ENCODE measurements at places on chromosomes 5 and 9. TPM values are rescaled to one million over a fixed set of nuclear protein-coding genes. Genes with fewer than 3 reads are reported as not detected.

DNA sequence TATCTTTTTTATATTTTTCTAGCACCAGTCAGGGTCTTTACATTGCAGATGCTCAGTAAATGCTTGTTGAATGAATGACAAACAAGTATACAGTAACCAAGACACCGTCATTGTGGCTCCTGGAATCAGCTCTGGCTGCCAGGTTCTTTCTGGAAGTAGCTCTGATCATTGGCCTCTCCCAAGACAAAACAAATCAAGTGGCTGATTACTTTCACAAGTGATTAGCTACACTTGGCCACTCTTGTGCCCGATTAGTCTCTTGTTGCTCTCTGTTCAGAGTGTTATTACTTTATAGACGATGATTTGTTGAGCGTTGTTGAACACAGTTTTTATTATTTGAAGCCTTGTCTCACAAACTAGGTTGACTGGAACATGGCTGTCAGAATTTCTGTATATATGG, 119.6 kb upstream of the TLX3 start:
- H3K27ac ChIP-seq: no peak overlapping the region
- no peak overlapping the region for H3K4me3 ChIP-seq
- H3K4me1 ChIP-seq: no peaks in the 10 kb centered on the region
- no peaks in the 10 kb centered on the region for H3K27me3 ChIP-seq

APBA1 gene
- 4.2 TPM for total RNA-seq

SPOCK1 gene
- 55.3 TPM for total RNA-seq

- H3K36me3 ChIP-seq: no peaks in the 10 kb centered on the region
- H3K27me3 ChIP-seq: no peaks in the 10 kb centered on the region
- DNase-seq: peak; percentile 87
- H3K4me3 ChIP-seq: no peak overlapping the region
Measured at GRCh38 chr5:79850316-79850822, 140.7 kb downstream of the MTX3 start.

DNA sequence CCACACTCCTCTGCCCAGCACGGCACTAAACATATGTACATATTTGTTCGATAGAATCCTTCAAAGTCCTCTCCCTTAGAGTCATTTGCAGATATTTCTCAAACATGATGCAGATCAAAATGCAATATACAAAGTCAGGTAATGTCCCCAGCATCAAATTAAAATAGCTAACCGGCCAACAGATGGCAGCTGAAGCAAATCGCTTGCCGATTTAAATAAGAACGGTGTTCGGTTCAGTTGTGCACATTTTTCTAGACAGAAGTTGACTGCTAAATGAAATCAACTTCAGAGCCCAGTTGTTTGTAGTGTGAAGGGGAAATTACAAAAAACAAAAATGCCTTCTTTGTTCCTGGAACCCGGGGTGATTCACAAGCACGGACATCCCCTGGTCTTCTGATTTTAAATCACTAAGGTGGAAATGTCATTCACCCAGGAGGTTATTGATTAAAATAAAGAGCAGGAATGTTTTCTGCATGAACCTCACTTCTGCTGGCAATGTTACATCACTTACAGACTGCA, 219.2 kb downstream of the EBF1 start:
- H3K27me3 ChIP-seq: no peaks in the 10 kb centered on the region
- H3K4me1 ChIP-seq: peaks cover 14% of the 10 kb centered on the region
- H3K27ac ChIP-seq: no peak overlapping the region
- DNase-seq: no peak

- H3K27ac ChIP-seq: no peak overlapping the region
- no peaks in the 10 kb centered on the region for H3K27me3 ChIP-seq
- no peaks in the 10 kb centered on the region for H3K4me1 ChIP-seq
Measured at GRCh38 chr5:14038341-14038959, 94.0 kb upstream of the DNAH5 start.

DNA sequence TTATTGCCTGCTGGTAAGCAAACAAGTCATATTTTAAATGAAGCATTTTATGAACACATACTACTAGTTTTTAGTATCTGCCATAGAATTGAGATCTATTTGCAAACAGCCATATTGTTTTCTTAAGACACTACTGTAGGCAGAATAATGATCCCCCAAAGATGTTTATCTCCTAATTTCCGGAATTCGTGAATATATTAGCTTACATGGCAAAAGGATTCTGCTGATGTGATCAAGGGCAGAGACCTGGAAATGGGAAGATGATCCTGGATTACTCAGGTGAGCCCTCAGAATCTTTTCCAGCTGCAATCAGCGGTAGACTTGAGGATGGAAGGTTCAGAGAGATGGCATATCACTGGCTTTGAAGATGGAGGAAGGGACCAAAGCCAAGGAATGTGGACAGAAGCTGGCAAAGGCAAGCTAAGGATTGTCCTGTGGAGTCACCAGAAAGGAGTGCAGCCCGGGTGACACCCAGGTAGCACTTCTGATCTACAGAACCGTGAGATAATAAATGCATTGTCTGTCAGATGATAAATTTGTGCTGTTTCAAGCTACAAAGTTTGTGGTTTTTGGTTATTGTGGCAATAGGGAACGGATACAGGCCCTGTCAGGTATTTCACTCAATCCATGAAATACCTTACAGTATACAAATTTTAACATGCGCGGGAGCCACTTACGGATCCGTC, 1.0 kb upstream of the ERCC6L2 start:
- H3K36me3 ChIP-seq: no peaks in the 10 kb centered on the region
- H3K4me1 ChIP-seq: no peaks in the 10 kb centered on the region
- DNase-seq: no peak
- no peak overlapping the region for H3K27ac ChIP-seq
- no peak overlapping the region for H3K4me3 ChIP-seq

TMEM232 gene
- 8.7 TPM for total RNA-seq

- H3K4me1 ChIP-seq: no peaks in the 10 kb centered on the region
- peaks cover 3% of the 10 kb centered on the region for H3K27me3 ChIP-seq
- H3K4me3 ChIP-seq: no peak overlapping the region
- H3K27ac ChIP-seq: no peak overlapping the region
Measured at GRCh38 chr9:137149942-137150616, 11.1 kb downstream of the GRIN1 start.

All from sigmoid colon (tissue), 7 donors.